ENCODE measurements at places on chromosomes 6 and 20. TPM values are rescaled to one million over a fixed set of nuclear protein-coding genes. Genes with fewer than 3 reads are reported as not detected.

Gene PTCRA
- not detected for total RNA-seq

Gene ADGRB3
- not detected for total RNA-seq

Gene PLAGL2
- total RNA-seq, result 3.5 TPM

Gene SLC35D3
- total RNA-seq, result not detected

Gene MRS2
- 16.2 TPM for total RNA-seq

Gene PSORS1C2
- total RNA-seq, result not detected

Gene TNF
- total RNA-seq, result not detected

Gene METTL24
- not detected for total RNA-seq

Gene APCDD1L
- total RNA-seq, result not detected

Gene POM121L2
- not detected for total RNA-seq

Gene GPR6
- total RNA-seq, result not detected

Gene PGC
- total RNA-seq, result not detected

Gene SLC26A8
- not detected for total RNA-seq

Gene VGLL2
- not detected for total RNA-seq

Gene FABP7
- not detected for total RNA-seq

Gene ISM1
- under 0.01 TPM for total RNA-seq

Gene CHRNA4
- total RNA-seq, result 0.13 TPM
